ENCODE measurements at places on chromosomes 5 and 9. TPM values are rescaled to one million over a fixed set of nuclear protein-coding genes. Genes with fewer than 3 reads are reported as not detected.
A peak's percentile ranks its signal among the peaks of the same experiment; 100 is the strongest.

DNA sequence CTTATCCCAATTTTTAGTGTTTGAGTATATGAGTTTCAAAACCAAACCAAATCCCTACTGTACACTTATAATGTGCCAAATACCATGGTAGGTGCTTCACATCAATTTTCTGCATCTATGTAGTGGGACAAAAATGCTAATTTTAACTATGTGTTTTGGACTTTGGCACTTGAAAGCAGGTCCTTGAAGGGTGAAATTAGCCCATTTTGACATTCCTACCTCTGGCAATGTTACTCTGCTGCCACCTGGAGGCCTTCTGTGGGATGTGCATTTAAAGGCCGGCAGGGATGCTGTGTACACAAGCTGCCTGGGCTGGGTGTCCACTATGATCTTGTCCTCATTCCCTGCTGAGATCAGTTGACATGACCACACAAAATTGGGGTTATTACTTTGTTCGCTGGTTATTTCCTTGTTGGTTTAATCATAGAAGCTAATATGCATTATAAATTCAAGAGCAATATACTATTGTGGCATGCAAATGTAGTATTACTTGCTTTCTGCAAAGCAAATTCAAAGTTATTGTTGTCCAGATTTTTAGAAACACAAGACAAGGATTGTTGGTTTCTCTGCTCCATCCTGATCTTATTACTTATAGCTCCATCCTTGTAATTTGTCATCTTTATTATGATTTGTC, 166.8 kb downstream of the ARHGEF28 start:
- no peaks in the 10 kb centered on the region for H3K27me3 ChIP-seq
- DNase-seq = peak; percentile 46
- H3K4me3 ChIP-seq = no peak overlapping the region
- no peaks in the 10 kb centered on the region for H3K36me3 ChIP-seq

DBH gene
- 0.29 TPM for total RNA-seq

- no peak overlapping the region for H3K4me3 ChIP-seq
- H3K4me1 ChIP-seq = no peaks in the 10 kb centered on the region
- DNase-seq = no peak
Measured at GRCh38 chr5:348726-349125, 27.2 kb downstream of the AHRR start.

DNA sequence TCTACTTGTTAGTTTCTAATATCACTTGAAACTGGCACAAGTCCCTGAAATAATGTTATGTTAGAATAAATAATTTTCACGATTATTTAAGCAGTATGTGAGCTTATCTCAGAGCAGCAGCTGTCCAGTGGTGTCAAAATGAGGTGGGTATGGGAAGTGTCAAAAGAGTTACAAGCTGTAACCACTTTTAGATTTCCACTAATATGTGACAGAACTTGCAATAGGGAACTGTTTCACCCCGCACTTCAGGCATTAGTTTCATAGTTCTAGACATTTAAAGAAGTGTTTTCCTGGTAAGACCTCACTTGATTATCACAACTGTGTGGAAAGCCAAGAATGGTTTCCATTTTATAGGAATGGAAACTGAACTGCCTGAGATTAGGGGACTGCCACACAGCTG, 2.9 kb upstream of the ISCA1 start:
- H3K4me3 ChIP-seq = no peak overlapping the region
- no peak for DNase-seq
- peaks cover 7% of the 10 kb centered on the region for H3K4me1 ChIP-seq

Data from H1 (cell line).